ENCODE measurements at places on chromosomes 7 and 10.

DNA sequence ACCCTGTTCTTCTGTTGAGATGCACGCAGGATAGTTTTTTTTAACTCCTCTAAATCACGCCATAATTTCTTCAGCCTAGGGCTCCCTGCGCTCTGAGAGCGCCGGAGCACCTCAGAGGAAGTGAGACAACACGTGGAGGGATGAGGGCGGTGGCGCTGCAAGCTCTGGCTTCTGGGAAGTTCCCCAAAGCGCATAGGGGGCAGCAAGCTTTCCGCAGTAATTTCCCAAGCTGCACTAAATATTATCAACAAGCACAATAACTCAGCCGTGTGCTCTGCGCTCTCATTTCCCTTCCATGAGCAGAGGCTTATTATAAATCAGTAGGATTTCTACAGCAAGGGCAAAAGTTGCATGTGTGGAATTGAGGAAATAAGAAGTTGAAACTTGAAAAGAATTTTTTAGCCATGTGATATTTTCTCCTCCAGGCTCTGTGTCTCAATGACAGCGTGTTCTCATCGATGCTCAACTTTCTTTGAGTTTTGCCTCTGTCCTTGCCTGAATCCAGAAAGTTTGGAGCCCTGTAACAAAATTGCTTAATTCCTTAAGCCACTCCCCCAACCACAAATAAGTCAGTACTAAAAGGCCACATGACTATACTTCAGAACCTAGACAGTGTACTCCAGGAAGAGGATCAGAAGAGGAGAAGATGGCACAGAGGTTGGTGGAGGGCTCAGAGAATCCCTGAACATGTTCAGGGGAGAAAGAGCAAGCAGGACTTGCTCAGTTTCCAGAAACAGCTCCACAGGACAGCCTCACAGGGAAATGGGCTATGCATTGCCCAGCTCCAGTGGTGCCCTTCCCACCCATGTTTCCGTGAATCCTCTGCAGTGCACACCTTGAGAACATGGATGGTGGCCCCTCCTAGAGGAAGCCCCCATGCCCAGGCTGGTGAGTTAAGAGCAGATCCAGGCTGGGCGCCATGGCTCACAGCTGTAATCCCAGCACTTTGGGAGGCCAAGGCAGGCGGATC lies 221.5 kb upstream of the GHITM start:
- DNase-seq = peak; percentile 5

DNA sequence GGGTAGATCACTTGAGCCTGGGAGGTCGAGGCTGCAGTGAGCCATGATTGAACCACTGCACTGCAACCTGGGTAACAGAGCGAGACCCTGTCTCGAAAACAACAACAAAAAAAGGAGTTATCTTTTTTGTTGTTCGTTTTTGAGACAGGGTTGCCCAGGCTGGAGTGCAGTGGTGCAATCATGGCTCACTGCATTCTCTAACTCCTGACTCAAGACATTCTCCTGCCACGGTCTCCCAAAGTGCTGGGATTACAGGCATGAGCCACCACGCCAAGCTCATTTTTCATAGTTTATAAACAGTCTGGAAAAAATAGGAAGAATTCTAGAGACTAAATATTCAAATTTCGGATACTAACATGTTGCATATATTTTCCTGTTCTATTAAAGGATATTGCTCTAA lies 29.4 kb downstream of the SFXN4 start:
- peak; percentile 45 for DNase-seq

DNA sequence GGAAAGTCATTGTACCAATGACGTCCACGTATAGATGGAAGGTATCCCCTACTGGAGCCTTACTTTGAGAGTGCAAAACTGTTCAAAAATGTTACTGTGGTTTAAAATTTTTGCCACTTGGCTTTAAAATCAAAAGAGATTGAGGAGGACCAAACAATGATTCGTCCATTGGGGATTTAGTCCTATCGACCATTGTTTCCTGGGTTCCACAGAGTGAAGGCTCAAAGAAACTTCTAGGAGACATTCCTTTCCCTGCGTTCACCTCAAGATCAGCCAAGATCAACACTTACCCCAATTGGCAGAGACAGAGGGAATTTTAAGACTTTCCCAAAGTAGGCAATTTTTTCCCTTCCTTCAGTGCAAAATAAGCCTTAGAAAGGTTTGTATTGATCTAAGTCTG lies 152.3 kb downstream of the NEBL start:
- DNase-seq = no peak

- no peak for DNase-seq
Measured at GRCh38 chr7:159112136-159113011, 32.3 kb downstream of the VIPR2 start.

- DNase-seq = no peak
Measured at GRCh38 chr7:155383756-155384491, 74.0 kb upstream of the EN2 start.

GRCh38 chr7:39624935-39625694 lies 1.7 kb downstream of the RALA start:
- peak; percentile 64 for DNase-seq

- no peak for DNase-seq
Measured at GRCh38 chr7:127417346-127417745, 24.8 kb upstream of the ZNF800 start.

GRCh38 chr10:86512137-86512536 lies 9.5 kb downstream of the WAPL start:
- no peak for DNase-seq

- no peak for DNase-seq
Measured at GRCh38 chr10:67794909-67795460, 43.0 kb downstream of the DNAJC12 start.

Data from cardiac fibroblast (primary cell).